Suppressor macrophage treated with lipopolysaccharide for 1 hour (primary cell): ENCODE measurements at places on chromosomes 6 and 20.
A peak's percentile ranks its signal among the peaks of the same experiment; 100 is the strongest.

DNA sequence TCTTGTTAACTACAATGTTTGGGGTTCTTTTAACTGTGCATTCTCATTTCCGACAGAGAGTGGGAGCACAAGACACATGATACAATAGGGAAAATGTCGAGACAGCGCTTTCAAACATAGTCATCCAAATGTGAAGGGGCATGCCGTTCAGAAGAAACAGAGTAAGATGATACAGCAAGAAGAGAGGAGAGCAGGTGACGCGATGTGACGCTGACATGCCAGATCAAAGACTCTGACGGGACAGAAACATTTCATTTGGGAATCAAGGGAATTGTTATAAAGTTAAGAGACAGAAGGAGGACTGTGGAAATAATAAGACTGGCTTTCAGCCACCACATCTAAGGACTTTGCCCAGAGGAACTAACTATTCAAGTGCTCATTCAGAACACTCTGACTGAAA lies 117.4 kb downstream of the FAXC start:
- DNase-seq: no peak

- no peak for DNase-seq
Observed at GRCh38 chr20:33119725-33120720, 40.6 kb downstream of the BPIFB4 start.

- no peak for DNase-seq
Observed at GRCh38 chr20:32779500-32780211, 17.5 kb downstream of the DNMT3B start.

GRCh38 chr20:38165089-38165965 lies at the start of gene TGM2:
Gene TGM2 (minus strand): TSS chr20:38165270. CDS start chr20:38165198, 72 bp downstream.
- peak; percentile 91 for DNase-seq

GRCh38 chr6:13807696-13808095 lies 6.7 kb downstream of the MCUR1 start:
- DNase-seq: no peak

GRCh38 chr20:59232618-59233017 lies 67.8 kb upstream of the EDN3 start:
- DNase-seq: no peak

DNA sequence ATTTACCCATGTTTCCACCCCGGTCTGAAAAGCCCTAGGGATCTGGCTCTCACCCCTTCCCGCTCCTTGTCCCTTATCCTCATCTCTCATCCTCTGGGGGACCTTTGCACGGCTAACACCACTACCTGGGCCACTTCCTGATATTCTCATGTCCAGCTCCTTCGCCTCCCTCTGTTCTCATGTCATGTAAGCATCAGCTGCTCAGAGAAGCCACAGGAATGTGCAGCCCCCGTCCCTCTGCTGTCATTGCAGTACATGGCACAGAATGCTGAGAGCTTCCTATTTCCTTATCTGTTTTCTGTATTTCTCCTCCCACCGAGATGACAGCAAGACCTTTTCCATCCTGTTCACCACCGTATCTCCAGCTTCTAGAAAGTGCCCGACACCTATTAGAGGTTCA lies 102.4 kb downstream of the MTHFD1L start:
- DNase-seq: no peak
